ENCODE measurements at places on chromosomes 12 and 14.

DNA sequence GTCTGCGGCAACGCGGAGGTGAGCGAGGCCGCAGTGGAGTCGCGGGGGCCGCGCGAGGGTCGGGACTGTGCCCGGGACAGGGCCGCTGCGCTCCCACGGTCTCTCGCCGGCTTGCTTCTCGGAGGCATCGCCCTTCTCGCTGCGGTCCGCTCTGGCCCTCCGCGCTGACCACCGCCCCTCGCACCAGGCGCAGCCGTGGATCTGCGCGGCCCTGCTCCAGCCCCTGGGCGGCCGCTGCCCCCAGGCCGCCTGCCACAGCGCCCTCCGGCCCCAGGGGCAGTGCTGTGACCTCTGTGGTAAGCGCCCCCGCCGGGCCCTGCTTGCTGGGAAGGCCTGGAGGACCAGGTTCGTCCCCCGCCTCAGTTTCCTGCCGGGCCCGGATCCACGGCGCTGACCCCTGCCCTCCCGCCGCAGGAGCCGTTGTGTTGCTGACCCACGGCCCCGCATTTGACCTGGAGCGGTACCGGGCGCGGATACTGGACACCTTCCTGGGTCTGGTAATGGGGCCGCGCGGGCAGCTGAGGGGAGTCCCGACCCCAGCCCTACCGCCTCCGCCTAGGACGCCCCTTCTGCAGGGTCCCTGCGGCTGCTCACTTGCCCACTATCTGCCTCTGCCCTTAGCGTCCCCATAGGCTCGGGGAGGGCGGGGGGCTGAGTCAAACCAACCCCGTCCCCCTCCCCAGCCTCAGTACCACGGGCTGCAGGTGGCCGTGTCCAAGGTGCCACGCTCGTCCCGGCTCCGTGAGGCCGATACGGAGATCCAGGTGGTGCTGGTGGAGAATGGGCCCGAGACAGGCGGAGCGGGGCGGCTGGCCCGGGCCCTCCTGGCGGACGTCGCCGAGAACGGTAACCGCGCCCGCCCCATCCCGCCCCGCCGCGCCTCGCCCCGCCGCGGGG is 7.0 kb downstream of the AMN start:
- DNase-seq: no peak

DNA sequence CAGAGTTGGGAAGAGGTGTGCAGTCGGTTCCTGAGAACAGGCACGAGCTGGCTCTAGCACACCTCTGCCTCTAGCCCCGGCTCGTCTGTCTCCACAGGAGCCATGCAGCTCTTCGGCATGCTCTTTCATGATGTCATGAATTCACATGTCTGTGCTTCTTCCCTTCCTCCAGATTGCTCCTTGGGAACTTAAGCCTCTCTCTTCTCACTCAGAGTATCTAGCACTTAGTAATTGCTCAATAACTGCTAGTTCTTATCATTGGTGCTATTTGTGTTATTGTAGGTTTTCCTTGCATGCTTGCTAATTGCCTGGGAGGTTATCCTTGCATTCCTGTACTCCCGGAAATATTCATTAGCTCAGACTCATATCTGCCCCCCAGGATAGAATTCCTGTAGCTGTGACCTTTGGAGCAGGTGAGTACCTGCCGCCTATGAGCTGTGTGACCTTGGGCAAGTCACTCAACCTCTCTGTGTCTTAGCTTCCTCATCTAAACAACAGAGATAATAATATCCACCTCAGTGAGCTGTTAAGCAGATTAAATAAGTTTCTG is 19.5 kb downstream of the FAM181A start:
- DNase-seq: no peak

DNA sequence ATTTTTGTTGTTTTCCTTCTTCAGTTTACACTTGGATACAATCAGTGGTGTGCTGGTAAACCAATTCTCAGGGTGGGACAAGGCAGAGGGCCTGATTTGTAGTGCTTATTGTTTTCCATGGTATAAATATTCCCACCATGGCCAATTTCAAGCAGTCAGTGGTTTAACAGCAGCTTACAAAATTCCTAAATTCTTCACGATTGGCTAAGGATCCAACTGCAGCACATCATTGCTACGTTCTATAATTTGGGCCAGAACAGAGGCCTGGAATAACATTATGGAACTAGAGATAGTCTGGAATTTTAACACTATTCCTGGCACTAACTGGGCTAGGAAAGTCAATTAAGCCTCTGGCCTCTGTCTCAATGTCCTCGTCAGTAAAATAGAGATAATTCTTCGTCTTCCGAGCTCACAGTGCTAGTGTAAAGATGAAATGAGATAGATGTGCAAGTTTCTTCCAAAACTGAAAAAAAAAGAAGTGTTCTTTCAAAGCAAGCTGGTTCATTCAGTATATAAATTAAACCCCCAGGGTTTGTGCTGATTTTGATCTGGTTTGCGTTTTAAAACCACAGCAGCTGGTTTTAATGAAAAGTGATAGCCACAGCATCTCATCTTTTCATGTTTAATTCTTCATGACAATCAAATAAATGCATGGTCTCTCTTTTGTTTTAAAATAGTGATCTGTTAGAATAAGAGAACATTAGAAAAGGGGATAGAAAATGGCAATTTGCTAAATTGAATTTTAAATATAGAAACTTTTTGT is 104.1 kb downstream of the EPS8 start:
- DNase-seq: no peak

GRCh38 chr12:93676408-93677194 is 574 bp upstream of the CRADD start:
- no peak for DNase-seq

GRCh38 chr14:74608959-74609611 is 3.0 kb downstream of the LTBP2 start:
- peak; percentile 77 for DNase-seq

DNA sequence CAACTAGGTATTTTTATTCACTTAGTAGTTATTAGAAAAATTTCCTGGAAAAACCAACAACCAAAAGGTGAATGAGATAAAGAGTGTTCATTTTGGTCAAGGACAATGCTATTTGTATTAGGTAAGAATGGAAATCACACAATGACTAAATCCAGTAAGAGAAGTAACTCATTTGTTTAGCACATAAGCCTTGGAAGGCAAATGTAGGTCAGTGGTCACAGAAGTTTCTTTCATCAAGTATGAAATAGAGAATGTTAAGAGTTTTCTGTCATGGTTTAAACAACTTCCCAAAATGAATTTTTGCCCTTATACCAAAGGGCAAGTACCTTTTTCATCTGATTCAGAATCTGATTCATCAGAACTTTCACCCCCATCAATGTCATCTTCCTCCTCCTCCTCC is 101.7 kb downstream of the KIF21A start:
- no peak for DNase-seq

DNA sequence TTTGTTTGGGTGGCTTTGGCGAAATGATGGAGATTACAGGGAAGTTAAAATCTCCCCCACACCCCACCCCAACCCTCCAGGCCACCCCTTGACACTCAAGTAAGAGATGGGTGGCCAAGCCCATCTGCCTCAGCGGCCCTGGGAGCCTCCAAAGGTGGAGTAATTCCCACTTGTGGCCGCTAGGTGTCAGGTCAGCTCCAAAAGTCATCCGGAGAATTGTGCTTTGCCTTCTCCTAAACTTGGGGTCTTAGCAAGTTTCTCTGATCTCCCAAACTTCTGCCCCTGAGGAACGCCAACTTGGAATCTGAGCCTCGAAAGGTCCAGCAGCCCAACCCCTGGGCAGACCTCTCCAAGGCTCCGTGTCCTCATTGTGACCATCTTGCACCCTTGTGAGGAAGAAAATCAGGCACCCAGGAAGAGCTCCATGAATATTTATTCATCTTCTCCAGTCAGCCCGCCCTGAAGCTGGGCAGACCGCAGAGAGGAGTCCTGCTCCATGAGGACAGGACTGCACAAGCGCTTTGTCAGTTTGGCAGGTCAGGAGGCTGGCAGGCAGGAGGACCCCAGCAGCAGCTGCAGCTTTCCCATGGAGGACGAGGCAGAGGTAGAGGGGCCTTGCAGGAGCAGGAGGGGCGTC is 46.7 kb downstream of the LRRC74A start:
- peak; percentile 49 for DNase-seq

GRCh38 chr14:95741038-95741490 is 27.1 kb upstream of the TCL1A start:
- DNase-seq: no peak

- no peak for DNase-seq
Observed at GRCh38 chr12:130433411-130433810, 95.7 kb downstream of the PIWIL1 start.

GRCh38 chr14:59087711-59088110 is 100.8 kb upstream of the DAAM1 start:
- no peak for DNase-seq

- DNase-seq: no peak
Observed at GRCh38 chr14:54427871-54428270, 13.3 kb downstream of the CNIH1 start.

DNA sequence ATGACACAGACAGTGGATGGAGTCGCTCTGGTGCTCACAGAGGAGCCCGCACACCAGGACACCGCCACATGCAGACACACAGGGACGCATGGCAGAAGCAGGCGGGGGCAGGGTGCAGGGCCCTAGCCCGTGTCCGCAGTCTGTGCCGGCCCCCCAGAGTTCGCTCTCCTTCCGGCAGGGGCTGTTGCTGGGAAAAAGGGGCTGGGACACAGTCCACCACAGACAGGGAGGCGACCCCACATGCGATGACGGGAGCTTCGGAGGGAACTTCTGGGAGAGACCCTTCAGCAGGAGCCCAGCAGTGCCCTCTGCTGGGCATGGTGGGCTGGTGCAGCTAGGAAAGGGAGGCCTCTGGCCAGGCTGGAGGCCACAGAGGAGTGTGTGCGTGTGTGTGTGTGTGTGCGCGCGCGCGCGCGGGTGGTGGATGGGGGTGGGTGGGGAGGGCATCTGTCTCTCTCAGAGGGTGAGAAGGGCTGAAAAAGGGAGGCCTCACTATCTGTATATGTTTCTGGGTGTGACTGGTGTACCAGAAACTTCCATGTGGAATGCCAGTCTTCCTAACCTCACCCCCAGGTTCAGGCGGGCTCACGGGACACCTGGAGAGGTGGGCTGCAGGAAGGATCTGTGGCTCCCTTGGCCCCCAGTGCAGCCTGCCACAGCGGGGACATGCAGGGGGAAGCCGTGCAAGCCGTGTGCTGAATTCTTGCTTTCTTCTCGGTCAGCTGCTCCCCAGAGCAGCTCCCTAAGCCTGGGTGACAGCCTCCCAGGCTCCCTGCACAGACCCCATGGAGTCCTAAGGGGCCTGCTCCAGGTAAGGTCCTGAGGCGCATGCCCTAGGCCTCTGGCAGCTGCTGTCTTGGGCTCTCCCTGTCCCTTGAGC is 60.7 kb downstream of the PLEKHG3 start:
- DNase-seq: peak; percentile 28

DNA sequence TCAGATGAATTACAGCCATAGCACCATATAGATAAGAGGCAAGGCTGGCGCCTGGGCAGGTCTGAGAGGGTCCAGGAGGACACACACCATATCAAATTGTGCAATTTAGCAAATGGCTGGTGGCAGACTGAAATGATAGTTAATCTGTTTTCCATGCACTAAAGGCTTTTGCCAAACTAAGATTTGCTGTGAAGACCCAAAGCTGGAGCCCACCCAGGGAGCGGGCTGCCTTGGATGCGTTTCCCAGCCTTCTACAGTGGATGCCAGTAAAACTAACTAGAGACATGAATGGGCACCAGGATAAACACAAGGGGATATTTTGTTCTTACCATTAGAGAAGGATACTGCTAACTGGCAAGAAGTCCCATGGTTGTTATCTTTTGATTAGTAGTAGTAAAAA is 475.1 kb downstream of the DPF3 start:
- no peak for DNase-seq

DNA sequence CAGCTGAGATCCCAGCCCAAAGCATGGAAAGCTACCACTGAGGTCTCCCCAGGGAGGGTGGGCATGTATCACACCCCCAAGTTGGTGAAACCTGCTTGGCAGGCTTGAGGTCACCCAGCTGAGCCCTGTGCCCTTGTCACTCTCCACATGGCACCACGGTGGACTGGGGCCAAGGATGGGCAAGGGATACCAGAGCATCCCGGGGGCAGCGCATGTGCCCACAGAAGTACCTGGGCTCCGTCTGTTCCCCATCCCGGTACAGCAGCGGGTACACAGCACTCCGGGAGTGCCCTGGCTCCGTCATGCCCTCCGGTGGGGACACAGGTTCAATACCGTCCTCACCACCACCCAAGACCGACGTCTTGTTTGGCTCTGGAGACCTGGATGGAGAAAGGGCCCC is 38.0 kb downstream of the RFLNA start:
- no peak for DNase-seq

GRCh38 chr14:102556098-102556677 is 36.3 kb upstream of the RCOR1 start:
- no peak for DNase-seq
